ENCODE measurements at places on chromosomes 2 and 18. TPM values are rescaled to one million over a fixed set of nuclear protein-coding genes. Genes with fewer than 3 reads are reported as not detected.

GRCh38 chr18:26453386-26453901 is 94.9 kb downstream of the KCTD1 start:
- DNase-seq, result no peak

- no peak for DNase-seq
Measured at GRCh38 chr2:36480028-36480427, 117.9 kb downstream of the FEZ2 start.

GRCh38 chr2:75324861-75325284 is 125.6 kb upstream of the TACR1 start:
- DNase-seq, result no peak

ZSCAN30 gene
- 23.5 TPM for total RNA-seq

GRCh38 chr2:63801455-63801854 is 40.2 kb upstream of the UGP2 start:
- no peak for DNase-seq

- DNase-seq, result no peak
Measured at GRCh38 chr2:7392076-7392787, 475.0 kb downstream of the RNF144A start.

- no peak for DNase-seq
Measured at GRCh38 chr2:119490653-119491195, 33.6 kb downstream of the SCTR start.

GRCh38 chr18:68847219-68847837 is 49.4 kb downstream of the CCDC102B start:
- DNase-seq, result no peak

GRCh38 chr2:68031542-68032160 is 31.2 kb downstream of the C1D start:
- DNase-seq, result no peak

Measured in ureter (tissue), 1 donor.